Adipocyte (in vitro differentiated cells): ENCODE measurements at places on chromosomes 12 and 14.
A peak's percentile ranks its signal among the peaks of the same experiment; 100 is the strongest.

- no peak for DNase-seq
Observed at GRCh38 chr14:50299585-50299984, 12.4 kb downstream of the L2HGDH start.

DNA sequence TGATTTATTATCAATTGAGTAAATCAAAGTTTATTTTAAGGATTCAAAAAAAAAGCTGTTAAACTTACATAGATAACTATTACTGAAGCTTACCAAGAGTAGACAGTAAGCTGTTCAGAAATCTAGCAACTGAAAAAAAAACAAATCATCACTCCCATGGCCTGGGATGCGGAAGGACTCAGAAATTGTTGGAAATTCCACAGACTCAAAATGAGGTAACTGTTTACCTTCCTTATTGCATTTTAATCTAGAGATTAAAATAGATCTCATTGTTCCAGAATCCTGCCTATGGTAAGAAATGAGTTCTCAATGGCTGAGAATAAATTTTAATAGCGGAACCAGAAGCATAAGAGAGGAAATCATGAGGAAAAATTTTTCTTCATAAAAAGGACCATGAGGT lies 87.2 kb downstream of the PPM1H start:
- no peak for DNase-seq

GRCh38 chr12:68621472-68622081 lies 10.9 kb downstream of the RAP1B start:
- DNase-seq = no peak

DNA sequence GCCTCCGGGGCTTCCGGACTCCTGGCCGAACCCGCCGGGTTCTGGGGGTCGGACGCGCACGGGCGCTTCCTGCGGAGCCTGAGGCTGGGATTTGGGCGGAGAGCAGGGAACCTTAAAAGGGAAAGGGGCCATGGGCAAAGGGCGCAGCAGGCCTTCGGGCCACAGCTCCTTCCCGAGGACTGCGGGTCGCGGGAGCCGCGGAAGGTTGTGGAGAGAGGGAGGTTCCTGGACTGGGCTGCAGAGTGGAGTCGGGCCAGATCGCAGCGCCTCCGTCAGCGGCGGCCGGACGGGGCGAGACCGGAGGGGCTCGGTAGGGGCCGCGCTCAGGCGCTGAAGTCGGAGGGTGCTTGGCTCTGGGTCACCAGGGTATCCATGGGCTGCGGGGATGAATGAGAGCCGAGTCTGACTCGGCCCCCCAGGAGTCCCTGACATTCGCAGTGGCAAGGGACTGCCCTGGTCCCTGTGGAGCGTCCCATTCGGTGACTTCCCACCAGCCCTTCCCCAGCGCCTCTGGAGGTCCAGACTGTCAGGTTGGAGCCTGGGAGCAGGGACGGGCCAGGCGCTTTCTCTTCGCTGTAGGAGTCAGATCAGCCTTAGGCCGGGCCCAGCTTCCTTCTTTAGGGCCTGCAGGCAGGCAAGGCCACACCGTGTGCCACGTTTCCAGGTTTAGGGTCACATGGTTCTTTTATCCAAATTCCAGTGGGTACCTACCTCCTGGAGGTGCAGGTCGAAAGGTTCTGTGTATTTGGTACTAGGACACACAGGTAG lies 938 bp upstream of the SLC25A29 start:
- DNase-seq = peak; percentile 35

DNA sequence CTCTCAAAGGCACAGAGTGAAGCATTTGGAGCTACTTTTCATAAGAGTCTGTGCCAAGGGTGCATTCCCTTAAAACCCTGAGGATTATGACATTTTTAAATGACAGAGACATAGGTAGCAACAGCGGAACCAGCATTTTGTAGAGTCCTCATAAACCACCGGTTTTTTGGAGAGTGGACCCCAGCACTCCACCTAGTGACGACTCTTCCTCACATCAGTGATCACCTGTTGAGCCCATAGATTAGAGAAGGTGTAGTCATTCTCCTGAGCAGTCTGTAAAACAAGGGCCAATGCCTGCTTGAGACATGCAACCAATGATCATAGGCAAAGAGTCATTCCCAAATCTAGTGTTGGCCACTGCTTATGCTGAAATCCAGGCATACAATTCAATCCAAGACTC lies 399.1 kb downstream of the GXYLT1 start:
- no peak for DNase-seq

DNA sequence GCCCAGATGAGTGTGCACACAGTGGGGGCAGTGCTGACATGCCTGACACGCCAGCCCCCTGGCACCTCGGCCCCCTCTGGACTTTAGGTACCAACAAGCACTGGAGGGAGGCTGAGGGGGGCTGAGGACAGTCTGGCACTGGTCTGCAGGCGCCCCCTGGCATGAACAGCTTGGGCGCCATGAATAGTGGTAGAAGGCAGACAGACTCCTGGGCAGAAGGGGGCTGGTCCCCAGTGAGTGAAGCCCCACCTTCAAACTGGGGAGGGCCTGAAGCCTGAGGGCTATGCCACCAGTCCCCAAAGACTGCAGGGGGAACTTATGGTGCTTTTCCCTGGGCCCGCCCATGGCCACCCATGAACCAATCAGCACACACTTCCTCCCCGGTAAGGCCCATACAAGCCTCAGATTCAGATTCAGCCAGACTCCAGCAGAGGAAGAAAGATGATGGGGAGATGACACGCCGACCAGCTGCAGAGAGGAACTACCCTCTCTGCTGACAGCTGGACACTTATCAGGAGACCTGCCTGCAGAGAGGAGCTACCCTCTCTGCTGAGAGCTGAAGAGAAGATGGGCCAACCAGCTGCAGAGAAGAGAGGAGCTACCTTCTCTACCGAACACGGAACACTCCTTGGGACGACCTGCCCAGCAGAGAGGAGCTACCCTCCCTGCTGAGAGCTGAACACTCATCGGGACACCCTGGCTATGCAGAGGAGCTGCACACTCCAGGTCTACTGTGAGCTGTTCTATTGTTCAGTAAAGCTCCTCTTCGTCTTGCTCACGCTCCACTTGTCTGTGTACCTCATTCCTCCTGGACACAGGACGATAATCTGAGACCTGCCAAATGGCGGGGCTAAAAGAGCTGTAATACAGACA lies 324.5 kb downstream of the PCNX1 start:
- DNase-seq = no peak

DNA sequence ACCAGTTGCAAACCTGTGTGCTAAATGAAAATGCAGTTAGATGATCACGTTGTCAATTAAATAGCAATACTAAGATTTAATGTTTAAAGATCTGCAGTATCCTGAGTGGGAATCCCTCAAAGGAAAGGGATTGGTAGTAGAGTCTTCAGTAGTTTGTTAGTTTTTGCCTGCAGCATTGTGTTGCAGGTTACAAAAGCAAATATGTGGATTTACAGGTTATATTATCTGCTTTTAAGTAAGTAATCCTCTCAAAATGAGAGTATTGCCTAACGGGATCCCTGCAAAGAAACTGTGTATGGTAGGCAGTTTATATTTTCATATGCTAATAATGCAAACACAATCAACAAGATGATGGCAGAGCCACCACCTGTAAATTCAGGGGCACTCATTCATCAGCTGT lies 72.2 kb upstream of the OSBPL8 start:
- no peak for DNase-seq

- peak; percentile 27 for DNase-seq
Observed at GRCh38 chr14:49895480-49895879, 2.6 kb downstream of the ARF6 start.

- no peak for DNase-seq
Observed at GRCh38 chr12:82648259-82648909, 38.3 kb upstream of the TMTC2 start.

DNA sequence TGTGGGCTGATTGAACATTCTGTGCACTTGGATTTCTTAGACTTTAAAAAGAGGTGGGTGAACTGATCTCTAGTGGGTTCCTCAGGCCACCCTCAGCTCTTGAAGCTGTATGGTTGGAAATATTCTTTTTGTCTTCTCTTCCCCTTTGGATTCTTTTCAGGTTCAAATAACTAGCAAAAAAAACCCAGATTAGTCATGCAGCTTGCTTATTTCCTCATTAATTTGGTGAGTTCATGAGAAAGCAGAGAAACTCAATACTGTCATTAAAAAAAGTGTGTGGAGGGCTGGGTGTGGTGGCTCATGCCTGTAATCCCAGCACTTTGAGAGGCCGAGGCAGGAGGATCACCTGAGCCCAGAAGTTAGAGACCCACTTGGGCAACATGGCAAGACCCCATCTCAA lies 183.4 kb downstream of the ESR2 start:
- no peak for DNase-seq

DNA sequence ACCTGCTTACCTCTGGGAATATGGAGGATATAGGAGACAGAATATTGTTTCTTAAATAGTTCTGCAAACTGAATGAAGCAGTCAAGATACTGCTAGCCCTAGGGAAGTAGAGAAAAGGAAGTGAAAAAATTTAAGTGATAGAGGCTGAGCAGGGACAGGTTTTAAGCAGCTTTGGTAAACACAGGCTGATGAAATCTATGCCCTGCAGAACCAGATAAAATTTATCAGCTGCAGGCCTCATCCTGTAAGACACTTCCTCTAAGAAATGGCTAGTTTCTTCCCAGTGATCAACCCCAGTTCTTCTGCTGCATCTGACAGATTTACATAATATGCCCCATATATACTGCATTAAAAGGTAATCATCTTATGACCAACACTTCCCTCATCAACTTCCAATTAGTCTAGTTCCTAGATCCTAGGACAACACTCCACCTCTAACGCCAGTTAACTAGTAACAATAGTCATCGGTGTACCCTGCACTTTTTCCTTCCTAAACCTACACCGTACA lies 1.3 kb upstream of the ESYT1 start:
- no peak for DNase-seq
